Activated effector memory CD4-positive, alpha-beta T cell treated with Interleukin-2 at 50 U/mL for 16 hours (primary cell): ENCODE measurements at places on chromosomes 7 and 10.

GRCh38 chr7:149787428-149788299 lies 14.3 kb upstream of the ZNF467 start:
- DNase-seq, result no peak

DNA sequence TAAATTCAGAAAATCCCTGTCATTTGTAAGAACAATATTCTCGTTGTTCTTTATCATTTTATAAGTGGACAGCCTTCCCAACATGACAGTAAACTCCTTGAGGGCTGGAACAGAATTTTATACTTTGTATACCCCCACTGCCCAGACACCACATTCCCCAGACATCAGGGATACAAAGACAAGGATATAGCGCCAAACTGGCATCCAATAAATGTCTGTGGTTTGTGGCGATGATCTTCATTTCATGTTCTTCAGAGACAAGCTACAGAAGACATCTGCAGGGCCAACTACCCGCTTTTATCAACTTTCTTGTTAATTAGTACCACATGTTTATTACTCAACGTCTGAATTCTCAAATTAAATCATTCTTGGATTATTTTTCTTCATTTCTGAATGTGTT lies 155.9 kb downstream of the ATE1 start:
- no peak for DNase-seq

DNA sequence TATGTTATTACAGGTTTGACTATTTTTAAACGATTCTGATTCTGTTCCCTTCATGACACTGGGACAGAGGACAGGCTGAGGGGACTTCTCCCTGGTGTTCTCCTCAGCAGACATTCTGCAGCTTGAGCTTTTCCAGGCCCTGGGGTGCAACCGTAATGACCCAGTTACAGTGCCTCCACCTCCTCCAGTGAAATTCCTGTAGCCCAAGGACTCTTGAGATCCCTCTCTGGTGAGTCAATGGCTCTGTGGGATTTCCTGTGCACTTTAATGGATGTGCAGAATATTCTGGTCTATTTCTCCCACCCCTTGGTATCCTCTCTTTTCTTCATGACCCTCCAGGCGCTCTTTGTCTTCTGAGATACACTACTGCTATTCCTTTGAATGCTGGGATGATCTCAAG lies 319.3 kb downstream of the INHBA start:
- no peak for DNase-seq

DNA sequence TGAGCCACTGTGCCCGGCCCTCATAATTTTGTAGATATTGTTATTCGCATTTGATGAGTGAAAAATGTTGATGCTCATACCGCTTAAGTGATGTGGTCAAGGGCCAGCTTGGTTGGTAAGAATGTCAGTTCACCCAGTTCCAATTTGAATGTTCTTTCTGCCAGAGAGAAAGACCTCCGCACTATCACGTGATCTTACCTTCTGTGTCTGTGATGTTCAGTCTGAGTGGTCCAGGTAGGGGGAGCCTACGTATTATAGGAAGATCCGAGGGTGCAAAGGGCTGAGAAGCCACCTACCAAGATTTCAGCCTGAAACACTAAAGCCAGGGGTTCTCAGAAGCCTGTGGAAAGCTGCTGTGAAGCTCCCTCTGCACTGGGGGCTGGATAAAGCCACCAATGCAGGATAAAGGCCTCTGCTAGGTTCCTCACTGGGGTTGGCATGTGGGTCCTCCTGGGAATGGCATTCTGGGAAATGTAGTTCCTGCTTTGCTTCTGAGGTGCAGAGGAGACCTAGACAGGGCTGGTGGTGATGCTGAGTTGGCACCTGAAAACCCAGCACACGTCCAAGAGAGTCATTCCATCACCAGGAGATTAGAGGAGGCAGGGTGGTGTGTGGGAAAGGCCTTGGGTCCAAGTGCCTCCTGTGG lies 64.7 kb upstream of the AOAH start:
- DNase-seq, result no peak

GRCh38 chr10:98314532-98315284 lies 46.7 kb upstream of the LOXL4 start:
- no peak for DNase-seq

DNA sequence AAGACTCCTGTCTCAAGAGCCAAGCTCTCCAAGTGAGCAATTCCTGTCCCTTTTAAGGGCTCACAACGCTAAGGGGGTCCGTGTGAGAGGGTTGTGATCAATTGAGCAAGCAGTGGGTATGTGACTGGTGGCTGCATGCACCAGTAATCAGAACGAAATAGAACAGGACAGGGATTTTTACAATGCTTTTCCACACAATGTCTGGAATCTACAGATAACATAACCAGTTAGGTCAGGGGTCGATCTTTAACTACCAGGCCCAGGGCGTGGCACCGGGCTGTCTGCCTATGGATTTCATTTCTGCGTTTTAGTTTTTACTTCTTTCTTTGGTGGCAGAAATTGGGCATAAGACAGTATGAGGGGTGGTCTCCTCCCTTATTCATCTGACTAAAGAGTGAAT lies 54.9 kb upstream of the SP4 start:
- no peak for DNase-seq

DNA sequence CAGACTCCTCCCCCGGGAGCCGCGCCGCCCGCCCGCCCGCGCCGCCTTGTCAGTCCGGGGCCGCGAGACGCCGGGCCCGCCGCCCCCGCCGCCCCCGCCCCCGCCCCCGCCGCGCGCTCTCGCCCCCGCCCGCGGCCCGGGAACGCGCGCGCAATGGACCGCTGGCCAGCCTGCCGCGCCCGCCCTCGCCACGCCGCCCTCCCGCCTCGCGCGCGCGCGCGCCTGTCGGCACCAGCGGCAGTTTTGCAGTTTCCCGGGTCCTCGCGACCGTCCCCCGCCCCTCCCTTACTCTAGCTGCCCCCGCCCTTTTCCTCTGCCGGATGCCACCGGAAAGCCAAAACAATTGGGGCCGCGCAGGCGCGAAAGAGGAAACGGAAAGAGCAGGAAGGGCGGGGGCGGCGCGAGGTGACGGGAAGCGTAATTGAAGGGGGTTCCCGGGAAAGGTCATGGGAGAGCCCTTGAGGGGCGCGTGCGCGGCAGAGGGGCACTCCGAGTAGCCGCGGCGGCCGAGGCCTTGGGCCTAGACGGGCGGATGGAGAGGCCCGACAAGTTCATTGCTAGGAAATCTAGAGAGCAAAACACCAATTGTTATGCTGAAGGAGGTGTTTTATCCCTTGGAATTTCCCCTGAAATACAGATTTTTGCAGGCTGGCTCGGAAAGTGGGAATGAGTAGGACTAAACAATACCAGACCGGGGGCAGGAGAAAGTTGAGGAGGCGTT lies 400 bp upstream of the KBTBD2 start:
- DNase-seq, result peak; percentile 95

DNA sequence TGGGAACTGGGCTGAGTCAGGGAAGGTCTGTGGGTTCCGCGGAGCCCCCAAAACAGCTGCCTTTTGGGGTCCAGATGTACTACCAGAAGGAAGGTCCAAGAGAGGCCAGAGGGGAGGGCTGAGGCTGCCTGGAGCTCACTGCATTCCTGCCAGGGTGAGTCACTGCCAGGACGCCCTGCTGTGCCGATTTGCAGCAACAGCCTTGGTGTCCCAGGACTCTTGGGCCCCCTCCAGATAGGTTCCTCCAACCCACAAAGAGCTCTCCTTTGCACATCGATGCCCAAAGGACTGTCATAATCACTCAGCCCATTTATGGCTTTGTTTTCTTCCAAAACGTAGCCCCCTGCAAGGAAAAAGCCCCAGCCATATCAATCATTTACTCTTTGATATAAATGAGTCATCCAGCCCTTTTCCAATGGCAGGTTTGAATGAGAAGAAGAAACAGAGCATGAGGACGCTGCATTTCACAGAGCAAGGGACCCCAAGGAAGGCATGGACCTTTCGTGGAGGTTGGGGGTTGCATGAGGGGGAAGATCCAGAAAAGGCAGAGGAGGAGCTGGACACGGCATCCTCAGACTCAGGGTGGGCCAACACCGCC lies 32.2 kb upstream of the COL13A1 start:
- no peak for DNase-seq

- DNase-seq, result no peak
Observed at GRCh38 chr7:27151931-27152815, at the start of gene HOXA3. TSS of gene HOXA3 (minus strand) at chr7:27152583. CDS start at chr7:27110640, 41,943 bp downstream.

DNA sequence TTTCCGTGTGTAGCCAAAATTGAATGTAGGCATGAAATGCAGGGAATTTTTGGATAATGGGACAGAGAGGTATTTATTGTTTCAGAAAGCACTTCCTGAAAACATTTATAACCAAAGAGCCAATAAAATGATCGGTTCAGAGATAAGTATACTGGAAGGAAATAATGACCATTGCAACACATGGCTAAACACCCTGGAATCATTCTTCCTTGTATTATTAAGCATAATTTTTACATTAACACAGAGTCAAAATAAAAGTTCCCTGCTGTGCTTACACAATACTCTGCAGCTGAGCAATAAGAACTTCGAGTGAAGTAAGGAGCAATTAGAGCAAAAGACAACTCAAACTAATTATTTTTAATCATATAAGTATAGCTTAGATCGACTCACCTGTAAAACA lies 648.3 kb downstream of the TNS3 start:
- no peak for DNase-seq

GRCh38 chr10:69861251-69862240 lies 59.8 kb downstream of the COL13A1 start:
- no peak for DNase-seq

- no peak for DNase-seq
Observed at GRCh38 chr7:154744256-154744860, 258.6 kb downstream of the PAXIP1 start.

DNA sequence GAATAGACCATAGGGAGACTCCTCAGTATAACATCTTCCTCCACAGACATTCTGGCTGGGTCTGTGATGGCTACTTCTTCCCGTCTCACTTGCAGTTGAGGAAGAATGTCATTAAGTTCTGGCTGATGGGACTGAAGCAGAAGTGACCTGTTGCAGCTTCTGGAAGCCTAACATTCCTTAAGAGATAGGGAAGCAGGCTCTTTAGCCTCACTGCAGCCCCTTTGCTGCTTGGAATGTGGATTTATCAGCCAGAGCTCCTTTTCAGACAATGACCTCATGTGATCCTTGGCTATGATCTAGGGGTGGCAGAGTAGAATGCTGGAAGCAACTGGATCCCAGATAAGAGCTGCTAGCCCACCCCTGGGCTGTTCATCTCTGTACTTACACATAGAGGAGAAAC lies 142.5 kb downstream of the RNF216 start:
- no peak for DNase-seq

DNA sequence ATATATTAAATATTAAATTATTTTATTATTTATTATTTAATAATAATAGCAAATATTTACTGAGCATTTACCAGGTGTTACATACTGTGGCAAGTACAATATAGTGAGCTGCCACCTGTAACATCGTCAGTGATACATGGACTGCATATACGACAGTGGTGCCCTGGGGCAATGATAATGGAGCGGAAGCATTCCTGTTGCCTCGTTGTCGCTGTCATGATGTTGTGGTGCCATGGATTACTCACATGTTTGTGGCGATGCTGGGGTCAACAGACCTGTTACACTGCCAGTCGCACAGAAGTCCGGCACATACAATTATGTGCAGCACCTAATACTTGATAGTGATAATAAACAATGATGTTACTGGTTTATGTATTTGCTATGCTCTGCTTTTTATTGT lies 20.6 kb downstream of the CAMK1D start:
- no peak for DNase-seq

DNA sequence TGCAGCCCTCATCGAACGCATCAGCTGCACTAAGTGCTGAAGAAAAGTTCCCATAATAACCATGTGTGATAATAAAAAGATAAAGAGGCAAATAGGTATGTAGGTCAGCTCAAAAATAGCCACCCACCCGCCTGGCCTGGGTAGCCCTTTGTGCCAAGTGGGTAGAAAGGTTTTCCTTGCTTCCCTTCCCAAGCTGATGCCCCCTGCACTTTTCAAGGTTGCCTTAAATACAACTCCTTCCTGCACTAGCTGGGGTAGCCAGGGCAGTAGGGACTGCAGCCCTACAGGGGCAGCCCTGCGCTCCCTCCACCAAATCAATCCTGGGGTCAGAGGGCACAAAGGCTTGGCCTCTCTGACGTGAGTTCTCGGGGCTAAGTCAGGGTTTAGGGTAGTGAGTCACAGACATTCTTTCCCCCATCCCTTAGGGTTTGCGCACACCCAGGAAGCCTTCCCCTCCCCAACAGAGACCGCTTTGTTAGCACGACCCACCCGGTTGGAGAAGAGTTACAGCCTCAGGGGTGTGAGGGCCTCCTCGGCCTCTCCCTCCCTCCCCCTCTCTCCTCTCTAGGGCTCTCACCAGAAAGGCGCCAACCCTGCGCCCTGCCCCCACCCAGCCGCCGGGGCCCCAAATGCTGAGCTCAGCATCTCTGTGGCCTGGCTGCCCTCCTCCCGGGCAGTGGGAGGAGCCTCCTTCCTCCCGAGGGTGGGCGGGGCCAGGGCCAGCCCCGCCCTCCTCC lies 13.3 kb upstream of the DDIT4 start:
- peak; percentile 77 for DNase-seq

DNA sequence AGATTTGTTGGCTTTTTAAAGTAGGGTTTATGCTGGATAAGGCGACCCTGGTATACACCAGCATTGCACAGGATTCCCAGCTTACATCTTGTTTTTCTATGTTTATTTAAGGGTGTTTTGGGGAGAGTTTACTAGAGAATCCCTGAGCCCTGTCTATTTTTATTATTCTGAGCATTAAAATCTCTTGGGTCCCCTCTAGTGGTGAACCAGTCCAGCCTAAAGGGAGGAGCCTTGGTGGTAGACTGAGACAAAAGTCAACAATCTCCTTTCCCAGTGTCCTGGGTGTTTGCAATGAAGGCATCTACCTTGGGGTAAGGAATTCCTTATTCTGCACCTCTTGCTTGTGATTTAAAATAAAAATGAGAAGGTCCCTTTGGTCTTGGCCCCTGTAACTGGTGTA lies 38.2 kb downstream of the ANTXRL start:
- DNase-seq, result no peak

DNA sequence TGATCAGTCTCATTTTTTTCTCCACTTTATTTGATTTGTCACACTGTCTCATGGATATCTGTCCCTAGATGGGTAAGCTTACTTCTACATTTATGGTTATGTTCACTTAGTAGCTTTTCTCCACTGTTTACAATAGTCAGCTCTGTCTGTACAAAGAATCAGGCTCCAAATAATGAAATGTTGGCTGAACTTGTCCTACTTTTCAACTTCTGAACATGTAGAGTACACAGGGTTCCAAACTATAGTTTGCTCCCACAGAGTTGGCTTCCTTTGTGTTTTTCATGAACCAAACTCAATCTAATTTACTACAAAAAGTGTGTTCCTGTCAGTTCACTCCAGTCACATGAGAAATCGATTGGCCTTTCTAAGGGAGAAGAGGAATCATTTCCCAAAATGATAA lies 175.0 kb downstream of the CCDC71L start:
- no peak for DNase-seq

- DNase-seq, result no peak
Observed at GRCh38 chr7:66306243-66306642, 101.1 kb downstream of the TPST1 start.

- no peak for DNase-seq
Observed at GRCh38 chr10:74909670-74910069, 83.3 kb downstream of the KAT6B start.

GRCh38 chr7:84324136-84324630 lies 129.6 kb upstream of the SEMA3A start:
- DNase-seq, result no peak

- no peak for DNase-seq
Observed at GRCh38 chr7:153454306-153454705, 597.9 kb upstream of the DPP6 start.

GRCh38 chr10:21247592-21247991 lies 277.9 kb downstream of the SKIDA1 start:
- no peak for DNase-seq

- DNase-seq, result no peak
Observed at GRCh38 chr7:104160375-104160774, 47.4 kb downstream of the ORC5 start.

GRCh38 chr7:39016609-39017008 lies 38.9 kb downstream of the POU6F2 start:
- no peak for DNase-seq
